Kasumi-1 (cell line): ENCODE measurements at places on chromosomes 7 and 10.

GRCh38 chr10:51915031-51915542, 215.7 kb upstream of the CSTF2T start:
- no peak for DNase-seq

- DNase-seq = no peak
Observed at GRCh38 chr10:18735711-18736110, 76.5 kb downstream of the ARL5B start.

DNA sequence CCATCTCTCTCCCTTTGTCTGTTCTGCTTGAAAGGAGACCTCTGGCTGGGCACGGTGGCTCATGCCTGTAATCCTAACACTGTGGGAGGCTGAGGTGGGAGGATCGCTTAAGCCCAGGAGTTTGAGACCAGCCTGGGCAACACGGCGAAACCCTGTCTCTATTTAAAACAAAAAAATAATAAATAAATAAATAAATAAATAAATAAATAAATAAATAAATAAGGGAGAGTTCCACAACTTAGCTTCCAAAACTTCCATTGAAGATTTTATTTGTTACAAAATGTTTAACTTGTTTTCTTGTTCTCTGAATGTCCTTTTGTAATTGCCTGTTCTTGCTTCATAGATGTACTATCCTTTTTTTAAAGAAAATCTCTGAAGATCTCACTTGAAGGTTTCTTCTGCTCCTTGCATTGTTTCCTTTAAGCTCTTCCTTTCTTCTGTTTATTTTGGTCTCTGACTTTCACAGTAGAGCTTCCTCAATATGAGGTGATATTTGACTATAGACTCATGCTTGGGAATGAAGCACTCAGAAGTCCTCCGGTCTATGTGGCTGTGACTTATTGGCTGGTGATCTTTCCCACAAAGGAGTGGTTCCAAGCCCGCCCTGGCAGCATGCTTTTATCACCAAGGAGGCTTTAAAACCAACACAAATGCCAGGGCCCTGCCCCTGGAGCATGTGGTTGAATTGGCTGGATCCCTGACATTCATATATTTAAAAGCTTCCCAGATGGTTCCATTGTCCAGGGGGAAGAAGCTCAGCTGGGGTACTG, 18.1 kb upstream of the NPTX2 start:
- DNase-seq = no peak

- no peak for DNase-seq
Observed at GRCh38 chr10:9922126-9922870, 1095.4 kb upstream of the CELF2 start.

- no peak for DNase-seq
Observed at GRCh38 chr7:22447008-22447407, 53.0 kb downstream of the STEAP1B start.

- DNase-seq = no peak
Observed at GRCh38 chr10:125083576-125083920, 76.8 kb downstream of the CTBP2 start.

DNA sequence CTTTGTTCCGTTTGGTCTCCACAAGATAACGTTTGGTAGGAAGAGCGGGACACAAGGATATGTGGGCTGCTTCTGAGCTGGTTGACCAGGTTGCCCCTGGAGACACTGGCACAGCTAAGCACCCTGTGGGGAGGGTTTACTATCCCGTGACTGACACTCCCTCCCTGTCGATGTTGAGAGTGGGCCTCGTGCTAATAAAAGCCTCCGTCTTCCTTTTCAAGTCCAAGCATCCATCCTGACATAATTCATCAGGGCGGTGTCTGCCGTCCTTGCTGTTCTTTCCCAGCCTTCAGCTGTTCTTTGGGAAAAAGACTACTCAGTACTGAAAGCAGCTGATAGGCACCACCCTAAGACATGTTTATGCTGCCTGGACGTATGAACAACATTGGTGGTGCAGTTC, 49.6 kb downstream of the SHH start:
- no peak for DNase-seq

DNA sequence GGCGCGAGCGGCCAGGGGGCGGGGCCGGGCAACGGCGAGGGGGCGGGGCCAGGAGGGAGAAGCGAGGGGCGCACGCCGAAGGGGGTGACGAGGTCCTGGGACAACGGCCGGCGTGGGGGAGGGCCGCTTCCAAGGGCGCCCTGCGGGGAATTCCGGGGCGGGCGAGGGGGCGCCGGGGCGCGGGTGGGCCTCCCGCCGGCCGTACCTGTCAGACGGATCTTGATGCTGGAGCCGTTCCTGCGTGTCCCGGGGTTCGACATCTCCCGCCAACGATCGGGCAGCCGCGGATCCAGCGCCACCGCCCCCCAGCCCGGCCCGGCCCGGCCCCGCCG, 421 bp downstream of the SMURF1 start:
- no peak for DNase-seq

- DNase-seq = no peak
Observed at GRCh38 chr7:153507885-153508284, 544.3 kb upstream of the DPP6 start.
